ENCODE measurements at places on chromosomes 5 and 9.

- no peak for DNase-seq
These were observed 250.9 kb upstream of the ZNF608 start for GRCh38 chr5:124997186-124997893.

- no peak for DNase-seq
These were observed 246.9 kb downstream of the TLR4 start for GRCh38 chr9:117951127-117951526.

DNA sequence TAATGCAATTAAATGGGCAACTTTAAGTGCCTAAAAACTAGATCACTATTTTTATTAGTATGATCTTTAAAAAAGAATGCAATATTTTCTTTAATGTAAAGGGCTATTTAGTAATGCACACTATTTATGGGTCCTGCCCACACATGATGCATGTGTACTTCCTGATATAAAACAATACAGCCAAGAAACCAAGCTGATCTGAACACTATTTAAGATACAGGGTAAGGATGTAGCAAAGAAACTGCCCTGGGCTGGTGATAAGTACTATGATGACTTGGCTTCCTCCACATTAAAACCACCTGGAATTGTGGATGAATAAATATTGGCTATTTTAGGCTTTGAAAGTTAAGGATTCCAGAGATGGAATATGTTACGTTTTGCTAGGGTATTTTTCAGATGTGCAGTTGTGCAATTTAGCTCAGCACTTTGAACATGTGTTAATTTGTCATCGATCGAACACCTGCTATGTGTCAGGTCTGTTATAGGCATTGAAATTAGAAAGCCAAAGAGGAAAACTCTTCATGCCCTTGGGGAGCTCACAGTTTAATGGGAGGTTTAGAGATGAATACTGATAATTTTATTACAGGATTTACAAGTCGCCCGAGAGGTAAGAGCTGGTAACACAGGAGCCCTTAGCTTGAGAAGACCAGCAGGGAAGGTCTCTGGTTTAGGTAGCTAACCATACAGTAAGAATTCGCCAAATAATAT lies 276.7 kb downstream of the PLK2 start:
- DNase-seq: no peak

- DNase-seq: no peak
These were observed 208.7 kb downstream of the BRINP1 start for GRCh38 chr9:119160551-119160950.

- no peak for DNase-seq
These were observed 43.5 kb downstream of the AGXT2 start for GRCh38 chr5:35004200-35004599.

DNA sequence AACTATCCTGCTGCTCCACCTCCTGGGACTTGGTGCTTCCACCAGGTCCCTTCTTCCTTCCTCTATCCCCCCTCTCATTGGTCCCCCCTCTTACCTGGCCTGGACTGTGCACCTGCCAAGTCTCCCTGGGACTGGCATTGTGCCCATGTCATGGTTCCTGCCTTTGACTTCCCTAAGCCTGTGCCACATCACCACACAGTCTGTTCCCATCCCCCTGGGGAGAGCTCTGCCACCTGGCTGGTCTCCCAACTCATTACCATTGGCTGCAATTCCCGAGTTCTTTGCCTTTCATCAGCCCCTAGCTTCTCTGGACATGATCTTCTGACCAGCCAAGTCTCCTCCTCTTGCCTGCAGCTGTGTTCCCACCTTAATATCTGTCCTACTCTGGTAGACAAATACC lies 180.3 kb downstream of the SREK1 start:
- no peak for DNase-seq

DNA sequence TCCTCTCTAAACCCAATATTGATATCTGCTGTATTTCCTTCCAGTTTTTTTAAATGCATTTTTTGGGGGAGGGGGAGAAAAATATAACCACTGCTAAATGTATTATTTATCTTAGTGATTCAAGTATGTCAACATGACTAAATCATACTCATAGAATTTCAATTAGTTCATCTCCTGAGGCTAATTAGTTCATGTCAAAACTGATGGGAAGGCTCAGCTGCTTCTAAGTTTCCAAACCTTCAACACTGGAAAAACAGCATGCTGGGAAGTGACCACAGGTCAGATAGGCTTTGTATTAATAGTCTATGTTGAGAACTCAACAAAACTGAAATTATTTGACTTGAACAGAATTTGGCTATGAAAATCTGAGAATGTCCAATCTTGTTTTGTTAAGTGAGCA lies 118.7 kb downstream of the TTLL11 start:
- DNase-seq: no peak

DNA sequence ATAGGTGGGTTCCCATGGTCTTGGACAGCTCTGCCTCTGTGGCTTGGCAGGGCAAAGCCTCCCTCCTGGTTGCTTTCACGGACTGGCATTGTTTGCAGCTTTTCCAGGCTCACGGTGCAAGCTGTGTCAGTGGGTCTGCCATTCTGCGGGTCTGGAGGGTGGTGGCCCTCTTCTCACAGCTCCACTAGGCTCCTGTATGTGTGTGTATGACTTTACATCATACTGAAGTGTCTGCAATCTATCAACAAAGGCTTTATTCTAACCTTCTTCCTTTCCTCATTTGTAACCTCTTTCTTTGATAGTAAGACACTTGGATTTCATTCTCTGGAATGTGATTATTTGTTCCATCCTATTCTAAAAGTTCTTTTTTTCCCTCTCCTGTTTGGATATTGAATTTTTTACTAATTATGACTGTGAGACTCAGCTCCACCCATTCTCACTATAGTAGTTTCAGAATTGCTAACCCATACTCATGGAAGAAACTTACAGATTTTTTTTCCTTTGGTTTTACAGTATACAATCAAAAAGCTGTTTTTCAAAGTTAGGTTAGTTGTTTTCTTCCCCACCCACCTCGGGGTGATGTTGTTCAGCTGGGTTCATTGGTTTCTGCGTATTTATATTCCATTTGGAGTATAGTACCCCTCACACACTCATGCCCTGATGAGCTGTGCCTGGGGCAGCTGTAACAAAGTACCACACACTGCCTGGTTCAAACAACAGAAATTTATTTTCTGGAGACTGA lies 144.6 kb upstream of the OTULINL start:
- no peak for DNase-seq

GRCh38 chr5:149220750-149221149 lies 50.9 kb upstream of the AFAP1L1 start:
- no peak for DNase-seq

GRCh38 chr5:178129296-178129695 lies 1.5 kb upstream of the RMND5B start:
- no peak for DNase-seq

GRCh38 chr5:116605310-116606070 lies 30.9 kb upstream of the SEMA6A start:
- no peak for DNase-seq

- DNase-seq: no peak
These were observed 57.7 kb downstream of the MTMR12 start for GRCh38 chr5:32254881-32255539.

DNA sequence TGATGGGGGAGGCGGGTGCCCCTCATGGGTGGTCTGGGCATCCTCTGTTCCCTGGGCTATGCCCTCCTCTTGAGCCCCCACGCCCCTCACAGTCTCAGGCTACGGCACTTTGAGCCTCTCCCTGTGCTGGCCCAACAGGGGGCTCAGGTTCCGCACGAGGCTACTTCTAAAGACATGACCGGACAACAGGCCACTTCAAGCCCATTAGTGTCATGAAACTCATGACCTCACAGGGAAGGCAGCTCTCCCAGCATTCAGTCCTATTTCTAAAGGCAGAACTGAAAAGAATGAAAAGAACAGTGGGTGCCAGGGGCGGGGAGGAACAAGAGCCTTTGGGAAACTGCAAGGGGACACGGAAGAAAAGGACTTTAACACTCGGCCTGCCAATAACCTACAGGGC lies 45.0 kb downstream of the COL23A1 start:
- no peak for DNase-seq

DNA sequence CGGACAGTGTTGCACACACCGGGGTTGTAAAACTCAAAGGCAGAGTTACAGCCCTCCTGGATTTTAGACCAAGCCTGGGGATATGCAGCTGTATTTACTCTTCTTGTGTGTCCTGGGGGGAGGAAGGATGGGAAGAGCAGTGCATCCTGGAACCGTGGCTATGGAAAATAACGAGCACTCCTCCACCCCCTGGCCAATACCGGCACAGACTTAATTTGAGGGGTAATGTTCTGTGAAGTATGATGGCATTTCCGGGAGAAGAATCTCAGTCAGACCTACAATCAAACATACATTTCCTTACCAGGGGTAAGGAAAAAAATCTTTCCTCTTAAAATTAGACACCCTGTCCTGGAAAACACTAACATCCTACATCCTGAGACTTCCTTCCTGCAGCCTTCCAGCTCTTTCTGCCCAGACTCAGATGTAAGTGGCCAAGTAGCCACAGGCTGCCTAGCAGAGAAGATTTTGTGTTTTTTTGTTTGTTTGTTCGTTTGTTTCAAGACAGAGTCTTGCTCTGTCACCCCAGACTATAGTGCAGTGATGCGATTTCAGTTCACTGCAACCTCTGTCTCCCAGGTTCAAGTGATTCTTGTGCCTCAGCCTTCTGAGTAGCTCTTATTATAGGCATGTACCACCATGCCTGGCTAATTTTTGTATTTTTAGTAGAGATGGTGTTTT lies 11.0 kb upstream of the ERMP1 start:
- DNase-seq: no peak

Measured in neural crest cell (in vitro differentiated cells).